Panc1 (cell line): ENCODE measurements at places on chromosomes 2 and 18.

- DNase-seq = no peak
These were observed 290.6 kb downstream of the NYAP2 start for GRCh38 chr2:225690153-225690552.

DNA sequence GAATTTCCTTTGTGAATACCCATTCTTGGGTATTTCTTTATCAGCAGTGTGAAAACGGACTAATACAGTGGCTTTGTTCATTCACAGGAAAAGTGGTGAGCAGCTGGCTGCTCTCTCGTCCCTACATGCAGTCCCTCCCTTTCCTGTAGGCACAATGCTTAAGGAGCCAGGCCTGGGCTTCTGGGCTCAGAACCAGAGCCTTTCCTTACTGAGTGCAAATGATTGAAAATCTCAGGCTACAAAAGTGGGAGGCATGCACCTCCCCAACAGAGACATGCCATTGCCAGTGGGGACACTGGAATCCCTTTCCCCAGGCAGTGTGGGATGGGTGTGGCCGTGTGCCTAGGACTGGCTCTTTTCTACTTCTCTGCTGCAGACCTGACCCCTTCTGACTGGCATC lies 61.3 kb downstream of the MCFD2 start:
- no peak for DNase-seq

- no peak for DNase-seq
These were observed 13.5 kb downstream of the SP100 start for GRCh38 chr2:230429513-230429912.

DNA sequence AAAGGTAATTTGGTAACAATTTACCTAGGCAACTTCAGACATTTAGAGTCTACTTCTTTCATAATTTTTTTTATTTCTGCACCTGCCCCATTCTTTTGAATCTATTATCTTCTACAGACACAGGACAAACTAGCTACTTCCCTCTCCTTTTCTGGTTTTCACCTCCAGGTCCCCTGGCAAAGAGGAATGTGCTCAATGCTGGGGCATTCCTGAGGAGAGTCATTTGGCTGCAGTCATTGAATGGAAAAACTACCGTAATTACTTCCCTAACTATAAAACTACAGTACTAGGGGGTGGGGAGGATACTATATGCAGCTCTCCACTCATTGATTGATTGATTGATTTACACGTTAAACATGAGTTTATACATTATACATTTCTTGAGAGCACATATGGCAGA lies 11.2 kb upstream of the ARHGAP28 start:
- DNase-seq = no peak

DNA sequence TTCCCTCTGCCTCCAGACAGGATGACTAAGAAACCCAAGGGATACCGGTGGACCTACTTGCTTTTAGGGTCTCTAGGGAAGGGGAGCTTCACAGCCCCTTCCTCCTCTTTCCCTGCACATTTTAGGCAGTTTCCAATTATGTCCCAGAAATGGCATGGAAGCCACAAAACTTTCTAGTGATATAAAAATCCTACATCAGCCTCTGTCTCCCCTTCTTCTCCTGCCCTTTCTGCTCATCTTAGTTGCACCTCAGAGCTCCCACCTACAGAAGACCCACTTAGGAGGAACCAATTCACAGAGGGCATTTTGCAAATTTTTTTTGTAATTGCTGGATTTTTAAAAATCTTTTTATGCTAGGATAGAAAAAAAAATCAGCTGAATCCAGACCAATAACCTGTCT lies 263.1 kb downstream of the TNS1 start:
- DNase-seq = no peak

GRCh38 chr2:102184568-102184967 lies 2.3 kb upstream of the IL1RL2 start:
- DNase-seq = no peak

DNA sequence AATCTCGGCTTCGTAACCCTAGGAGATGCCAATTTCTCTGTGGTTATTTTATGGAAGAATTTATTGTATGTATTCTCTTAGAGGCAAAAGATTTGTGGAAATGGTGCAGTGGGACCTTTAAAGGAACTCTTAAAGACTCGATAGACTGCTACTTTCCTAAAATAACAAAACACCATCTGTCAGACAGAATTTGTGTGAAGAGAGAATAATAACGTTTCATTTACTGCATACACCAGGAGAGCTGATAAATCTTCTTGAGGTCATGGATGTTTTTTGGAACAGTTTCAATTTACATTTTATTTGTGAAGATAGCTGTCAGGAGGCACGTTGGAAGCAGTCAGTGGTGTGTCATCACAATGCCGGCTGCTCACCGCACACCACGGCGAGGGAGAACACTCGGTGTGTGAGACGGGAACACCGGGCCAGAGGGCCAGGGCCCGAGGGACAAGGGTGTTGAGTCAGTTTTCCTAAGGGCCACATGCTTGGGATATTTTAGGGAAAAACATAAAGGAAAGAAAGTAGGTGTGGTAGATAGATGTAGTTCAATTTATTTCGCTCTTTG lies 1681.0 kb upstream of the DDX18 start:
- no peak for DNase-seq
